T-helper 17 cell (primary cell): ENCODE measurements at places on chromosomes 11 and 22.

DNA sequence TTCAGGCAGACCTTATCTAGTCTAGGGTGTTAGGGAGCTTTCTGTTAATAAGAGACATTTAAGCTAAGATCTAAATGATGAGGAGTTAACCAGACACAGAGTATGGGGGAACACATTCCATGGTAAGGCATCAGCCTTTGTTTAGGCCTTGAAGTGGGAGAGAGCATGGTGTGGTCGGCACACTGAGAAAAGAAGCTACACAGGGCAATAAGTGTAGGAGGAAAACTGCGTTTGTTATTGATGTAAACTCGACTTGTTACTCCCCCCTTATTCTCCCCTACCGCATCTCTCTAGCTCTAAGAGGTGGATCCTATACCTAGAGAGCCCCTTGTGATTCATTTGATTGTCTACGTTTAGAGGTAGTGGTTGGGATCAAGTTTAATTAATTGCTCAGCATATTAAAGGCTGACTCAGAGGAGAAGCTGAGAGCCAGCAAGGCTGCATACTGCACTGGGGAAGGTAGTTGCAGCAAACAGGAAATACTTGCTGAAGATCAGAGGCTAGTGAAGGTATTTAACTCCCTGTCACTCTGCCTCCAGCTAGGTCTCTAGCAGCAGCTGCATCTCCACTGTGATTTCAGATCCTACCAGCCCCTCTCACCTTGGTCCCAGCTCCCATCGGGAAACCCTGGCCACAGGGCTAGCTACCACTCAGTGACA is 86.8 kb upstream of the TEAD1 start:
- no peak for DNase-seq

DNA sequence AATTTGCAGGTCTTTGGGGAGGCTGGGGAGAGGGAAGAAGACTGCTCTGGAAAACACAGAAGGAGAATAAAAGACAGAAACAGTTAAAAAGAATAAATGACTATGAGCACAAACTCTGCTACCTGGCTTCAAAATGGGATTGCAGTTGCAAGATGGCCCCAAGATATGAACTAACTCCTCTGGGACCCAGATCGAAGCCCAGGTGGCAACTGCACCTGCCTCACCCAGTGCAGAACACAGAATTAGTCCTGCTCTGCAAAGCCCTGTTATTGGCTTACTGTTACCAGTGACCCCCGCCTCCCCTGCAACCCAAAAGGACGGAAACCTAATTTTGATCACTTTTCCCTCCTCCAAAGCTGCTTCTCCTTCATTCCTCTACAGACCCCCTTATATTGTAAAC is 35.9 kb upstream of the POU2AF1 start:
- no peak for DNase-seq

DNA sequence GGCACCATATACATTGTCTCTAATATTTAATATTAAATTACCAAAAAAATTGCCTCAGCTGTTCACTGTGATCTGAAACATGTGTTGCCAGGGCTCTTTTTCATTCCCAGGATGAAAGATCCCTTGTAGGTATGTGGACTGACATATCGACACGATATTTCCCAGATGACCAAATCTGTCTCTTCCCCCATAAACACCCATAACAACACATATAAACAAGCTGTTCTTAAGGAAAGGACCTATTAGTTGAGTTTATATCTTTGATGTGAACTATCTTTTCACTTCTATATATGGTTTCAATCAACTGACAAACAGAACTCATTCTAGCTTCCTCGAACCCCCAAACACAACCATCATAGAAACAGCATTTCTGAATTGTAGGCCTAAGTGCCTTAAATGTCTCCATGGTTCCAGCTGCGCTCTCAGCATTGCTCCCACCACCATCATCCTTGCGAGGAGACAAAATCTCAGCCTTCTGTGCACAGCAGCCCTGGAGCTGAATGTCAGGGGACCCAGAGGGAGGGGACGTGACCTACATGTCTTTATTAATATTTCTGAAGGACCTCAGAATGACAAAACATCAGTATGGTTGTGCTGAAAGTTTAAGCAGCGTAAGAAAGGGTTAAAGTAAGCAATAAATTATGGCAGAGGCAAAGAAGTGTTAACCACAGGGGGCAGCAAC is 67.0 kb downstream of the ETS1 start:
- no peak for DNase-seq

DNA sequence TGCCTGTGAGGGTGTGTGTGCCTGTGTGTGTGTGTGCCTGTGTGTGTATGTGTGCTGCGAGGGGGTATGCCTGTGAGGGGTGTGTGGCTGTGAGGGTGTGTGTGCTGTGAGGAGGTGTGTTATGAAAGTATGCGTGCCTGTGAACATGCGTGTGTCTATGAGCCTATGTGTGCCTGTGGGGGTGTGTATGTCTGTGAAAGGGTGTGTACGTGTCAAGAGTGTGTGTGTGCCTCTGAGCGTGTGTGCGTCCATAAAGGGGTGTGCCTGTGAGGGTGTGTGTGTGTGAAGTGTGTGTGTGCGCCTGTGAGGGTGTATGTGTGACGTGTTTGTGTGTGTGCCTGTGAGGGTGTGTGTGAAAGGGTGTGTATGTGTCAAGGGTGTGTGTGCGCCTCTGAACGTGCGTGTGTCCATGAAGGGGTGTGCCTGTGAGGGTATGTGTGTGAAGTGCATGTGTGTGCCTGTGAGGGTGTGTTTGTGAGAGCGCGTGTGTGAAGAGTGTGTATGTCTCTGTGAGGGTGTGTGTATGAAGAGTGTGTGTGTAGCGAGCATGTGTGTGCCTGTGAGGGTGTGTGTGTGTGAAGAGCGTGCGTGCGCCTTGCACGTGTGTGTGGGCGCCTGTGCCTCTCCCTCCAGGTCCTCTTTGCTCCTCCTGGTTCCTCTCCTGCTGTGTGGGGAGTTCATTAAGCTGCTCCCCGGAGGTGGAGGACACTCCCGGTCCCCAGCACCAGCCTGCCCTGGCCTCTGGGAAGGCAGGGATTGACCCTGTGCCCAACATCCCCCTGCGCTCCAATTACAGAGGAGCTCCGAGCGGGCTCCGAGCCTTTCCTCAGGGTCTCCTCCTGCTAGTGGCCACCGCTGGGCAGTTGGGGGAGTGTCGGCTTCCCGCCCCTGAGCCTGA is 53.3 kb downstream of the CACNA1I start:
- DNase-seq: no peak

DNA sequence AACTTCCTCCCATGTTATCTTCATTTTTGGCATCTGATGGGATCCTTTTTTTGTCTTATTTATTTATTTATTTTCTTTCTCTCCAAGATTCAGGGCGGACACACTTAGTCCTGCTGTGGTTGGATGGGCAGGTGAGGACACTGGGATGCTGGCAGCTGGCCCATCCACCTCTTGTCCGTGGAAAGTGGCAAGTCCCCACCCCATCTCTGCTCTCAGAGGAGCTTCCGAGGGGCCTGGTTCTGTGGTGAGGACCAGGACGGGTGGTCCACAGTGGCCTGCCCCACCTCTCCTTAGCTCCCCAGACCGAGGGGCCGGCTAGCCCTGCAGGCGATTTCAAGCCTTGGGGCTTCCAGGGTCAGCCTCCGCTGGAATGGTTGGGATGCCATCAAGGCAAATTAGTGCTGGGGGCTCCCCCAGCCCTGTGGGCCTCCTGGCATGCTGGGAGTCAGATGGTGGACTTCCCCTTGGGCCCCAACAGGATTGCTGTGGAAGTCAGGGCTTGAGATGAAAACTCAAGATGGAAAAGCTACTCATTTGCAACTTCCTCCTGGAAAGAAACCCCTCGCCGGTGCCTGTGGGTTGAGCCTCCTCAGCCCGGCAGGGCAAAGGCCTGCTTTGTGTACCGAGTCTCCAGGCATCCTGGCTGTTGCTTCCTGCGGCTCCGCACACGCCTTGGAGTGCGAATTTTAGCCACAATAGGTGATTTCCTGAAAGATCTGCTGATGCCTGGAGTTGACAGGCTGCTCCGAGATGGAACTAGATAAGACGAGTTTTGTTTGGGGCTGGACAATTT is 31.2 kb upstream of the LINC01488 start:
- DNase-seq: no peak

DNA sequence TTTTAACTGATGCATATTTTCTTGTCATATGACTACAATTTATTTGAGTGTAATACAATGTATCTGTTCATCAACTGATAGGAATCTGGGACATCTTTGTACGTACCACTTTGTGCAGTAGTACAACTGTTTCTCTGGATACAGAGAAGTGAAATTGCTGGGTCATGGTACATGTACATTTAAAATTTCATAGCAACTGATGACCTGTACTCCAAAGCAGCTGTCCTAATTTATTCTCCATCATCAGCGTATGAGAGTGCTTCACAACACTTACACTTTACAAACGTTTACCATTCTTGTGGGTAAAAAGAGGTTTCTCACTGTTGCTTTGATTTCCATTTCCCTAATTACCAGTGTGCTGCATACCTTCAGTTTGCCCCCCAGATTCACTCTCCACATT is 552.8 kb upstream of the CADM1 start:
- DNase-seq: no peak

DNA sequence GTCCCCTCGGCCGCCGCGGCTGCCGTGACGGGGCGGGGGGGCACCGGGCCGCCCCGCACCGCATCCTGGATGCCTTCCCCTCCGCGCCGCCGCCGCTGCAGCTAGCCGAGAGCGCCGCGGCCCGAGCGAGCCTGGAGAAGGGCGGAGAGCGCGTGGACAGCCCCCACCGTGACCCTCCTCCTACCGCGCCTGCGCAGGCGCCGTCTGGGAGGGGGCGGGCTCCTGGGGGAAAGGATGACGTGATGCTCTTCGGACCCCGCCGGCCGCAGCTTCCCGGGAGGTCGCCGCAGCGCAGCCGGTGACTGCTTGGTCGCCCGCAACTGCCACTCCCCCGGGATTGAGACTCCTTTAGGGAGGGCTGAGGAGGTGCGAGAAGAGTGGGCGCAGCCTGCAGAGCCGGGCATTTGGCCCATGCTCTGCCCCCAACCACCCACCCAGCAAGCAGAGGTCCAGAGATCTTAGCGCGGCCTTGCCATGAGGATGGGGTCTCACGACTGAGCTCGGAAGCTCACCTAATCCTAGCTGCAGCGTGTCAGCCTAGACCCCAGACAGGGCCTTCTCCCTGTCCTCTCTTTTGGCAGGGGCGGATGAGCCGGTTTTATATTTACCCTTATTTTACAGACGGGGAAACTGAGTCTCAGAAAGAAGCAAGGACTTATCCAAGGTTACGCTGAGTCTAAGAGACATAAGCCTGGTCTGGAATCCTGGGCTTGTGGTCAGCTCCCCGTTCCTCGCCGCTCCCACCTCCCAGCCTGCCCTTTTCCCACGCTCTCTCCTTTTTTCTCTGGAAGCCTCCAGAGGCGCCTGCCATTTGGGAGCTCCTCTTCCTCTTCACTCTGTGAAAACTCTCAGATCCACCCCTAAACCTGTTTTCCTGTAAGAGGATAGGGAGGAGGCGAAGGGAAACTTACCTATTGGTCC is at the start of gene DENND5A:
DENND5A (minus strand) TSS at position 140 of the 921 bp plus-strand sequence. CDS start 281 bp downstream, outside the sequence.
- DNase-seq: no peak

DNA sequence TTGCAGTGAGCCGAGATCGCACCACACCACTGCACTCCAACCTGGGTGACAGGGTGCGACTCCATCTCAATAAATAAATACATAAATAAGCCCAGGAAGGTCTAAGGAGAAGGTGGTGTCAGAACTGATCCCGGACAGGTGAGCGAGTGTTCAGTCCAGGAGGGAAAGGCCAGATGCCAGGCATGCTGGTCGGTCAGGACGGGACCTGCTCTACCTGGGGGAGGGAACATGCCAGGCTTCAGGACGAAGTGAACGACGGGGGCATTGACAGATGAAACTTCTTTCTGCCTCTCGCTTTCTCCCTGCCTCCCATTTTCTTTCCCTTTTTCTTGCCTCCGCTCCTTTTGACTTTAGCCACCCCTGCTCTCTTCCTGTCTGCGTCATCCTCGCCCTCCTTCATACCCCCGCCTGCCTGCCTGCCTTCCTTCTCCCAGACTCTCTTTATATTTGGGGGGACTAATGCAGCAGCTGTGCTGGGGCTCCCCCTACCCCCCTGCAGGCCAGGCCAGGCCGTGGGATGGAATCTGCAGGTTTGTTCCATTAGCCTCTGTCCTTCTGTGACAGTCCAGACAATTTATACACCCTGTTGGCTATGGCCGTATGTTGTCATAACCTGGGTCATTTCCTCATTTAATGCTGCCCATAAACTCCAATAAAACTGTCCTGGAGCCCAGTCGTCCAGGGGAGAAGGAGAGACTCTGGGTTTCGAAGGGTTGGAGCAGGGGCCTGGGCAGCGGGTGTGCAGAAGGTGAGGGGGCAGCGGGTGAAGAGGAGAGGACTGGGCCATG is 209.2 kb upstream of the TBCEL start:
- no peak for DNase-seq

- no peak for DNase-seq
Measured at GRCh38 chr22:22030493-22031182, 48.1 kb upstream of the TOP3B start.

GRCh38 chr22:41524809-41525449 is 19.3 kb downstream of the POLR3H start:
- no peak for DNase-seq

- no peak for DNase-seq
Measured at GRCh38 chr11:85772695-85773094, 38.2 kb downstream of the SYTL2 start.

- no peak for DNase-seq
Measured at GRCh38 chr22:40628354-40629042, 8.0 kb downstream of the MRTFA start.

DNA sequence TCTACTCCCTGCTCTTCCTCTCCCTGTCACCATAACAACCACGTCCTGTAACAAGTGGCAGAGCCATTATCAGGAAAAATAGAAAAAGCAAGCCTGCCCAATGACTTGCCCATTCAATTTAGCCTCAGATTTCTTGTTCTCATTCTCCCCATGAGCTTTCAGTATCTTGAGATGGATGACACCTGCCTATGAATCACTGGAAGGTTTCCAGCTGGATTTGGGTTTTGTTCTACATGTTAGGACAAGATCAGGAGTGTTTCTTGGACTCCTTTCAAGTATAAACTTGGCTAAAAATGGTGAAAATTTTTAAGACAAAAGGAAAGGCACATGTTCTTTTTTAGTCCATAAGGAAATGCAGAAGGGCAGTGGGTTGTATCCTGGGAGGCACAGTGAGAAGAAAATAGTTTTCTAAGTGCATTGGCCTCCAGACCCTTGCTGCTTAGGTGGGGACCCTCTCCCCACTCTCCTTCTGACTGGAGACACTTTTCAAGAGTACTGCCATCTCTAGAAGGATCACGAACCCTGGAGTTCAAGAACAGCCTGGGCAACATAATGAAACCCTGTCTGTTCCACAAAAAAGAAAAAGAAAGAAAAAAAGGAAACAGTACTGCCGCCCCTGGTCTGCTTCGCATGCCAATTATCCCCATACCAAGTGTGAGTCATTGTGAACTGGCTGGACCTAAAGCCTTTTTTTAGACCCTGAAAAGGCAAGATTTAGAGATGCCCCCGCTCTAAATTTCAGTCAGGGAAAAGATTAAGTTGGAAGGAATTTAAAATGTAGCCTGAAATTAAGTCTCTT is 51.0 kb downstream of the MTNR1B start:
- no peak for DNase-seq

DNA sequence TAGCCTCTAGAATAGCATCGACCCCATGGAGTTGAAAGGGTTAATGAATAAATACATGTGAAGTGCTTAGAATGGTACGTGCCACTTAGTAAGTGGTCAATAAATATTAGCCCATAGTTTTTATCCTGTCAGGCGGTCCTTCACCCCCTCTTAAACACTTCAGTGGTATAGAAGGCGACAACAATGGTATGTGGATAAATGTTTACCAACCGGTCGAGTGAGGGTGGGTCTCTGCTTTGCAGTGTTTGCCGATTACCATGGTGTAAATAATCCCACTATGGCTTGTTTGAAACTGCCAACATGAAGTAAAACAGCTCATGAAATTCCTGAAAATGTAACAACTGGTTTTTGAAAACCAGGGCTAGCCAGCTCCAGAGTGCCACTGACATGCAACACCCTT is 541.2 kb downstream of the BUD13 start:
- DNase-seq: no peak
